ENCODE measurements at places on chromosomes 3 and 15.
A peak's percentile ranks its signal among the peaks of the same experiment; 100 is the strongest.

DNA sequence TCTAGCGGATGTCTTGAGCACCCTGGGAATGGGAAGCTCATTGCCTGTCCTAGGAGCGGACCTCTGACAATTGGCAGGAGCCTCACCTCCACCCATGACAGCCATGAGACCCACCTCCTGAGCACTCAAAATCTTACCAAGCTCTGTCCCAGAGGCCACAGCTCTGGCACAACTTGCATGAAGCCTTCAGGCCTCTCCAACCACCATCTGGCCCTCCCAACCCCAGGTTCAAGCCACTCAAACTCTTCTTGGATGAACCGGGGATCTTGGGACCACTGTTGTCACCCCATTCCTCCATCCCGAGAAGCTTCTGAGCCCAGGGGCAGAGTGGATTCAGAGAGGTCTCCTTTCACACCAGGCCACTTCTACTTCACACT lies 1.5 kb downstream of the VIPR1 start:
- no peak for DNase-seq

DNA sequence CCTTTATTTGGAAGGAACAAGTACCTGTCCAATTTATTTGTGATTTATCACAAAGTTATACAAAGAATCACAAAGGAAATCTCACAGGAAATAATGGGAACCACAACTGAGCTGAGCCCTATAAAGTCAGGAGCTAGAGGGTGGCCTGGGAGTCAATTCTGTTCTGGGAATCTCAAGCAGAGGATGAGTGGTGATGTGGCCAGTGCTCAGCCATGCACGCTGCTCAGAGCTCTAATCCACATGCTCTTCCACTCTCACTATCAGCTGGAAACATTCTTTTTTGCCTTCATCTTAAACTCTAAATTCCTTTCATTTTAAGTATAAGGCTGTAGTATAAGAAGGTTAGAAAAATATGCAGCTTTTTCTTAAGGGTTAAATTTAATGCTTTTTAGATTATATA lies 36.6 kb downstream of the UACA start:
- DNase-seq, result peak; percentile 39

GRCh38 chr3:72820415-72820814 lies 27.8 kb downstream of the SHQ1 start:
- DNase-seq, result peak; percentile 52

GRCh38 chr15:89393056-89393455 lies 58.4 kb upstream of the POLG start:
- no peak for DNase-seq

- no peak for DNase-seq
Measured at GRCh38 chr15:64766058-64766457, 9.3 kb downstream of the RBPMS2 start.
